ENCODE measurements at places on chromosomes 5 and 9.

DNA sequence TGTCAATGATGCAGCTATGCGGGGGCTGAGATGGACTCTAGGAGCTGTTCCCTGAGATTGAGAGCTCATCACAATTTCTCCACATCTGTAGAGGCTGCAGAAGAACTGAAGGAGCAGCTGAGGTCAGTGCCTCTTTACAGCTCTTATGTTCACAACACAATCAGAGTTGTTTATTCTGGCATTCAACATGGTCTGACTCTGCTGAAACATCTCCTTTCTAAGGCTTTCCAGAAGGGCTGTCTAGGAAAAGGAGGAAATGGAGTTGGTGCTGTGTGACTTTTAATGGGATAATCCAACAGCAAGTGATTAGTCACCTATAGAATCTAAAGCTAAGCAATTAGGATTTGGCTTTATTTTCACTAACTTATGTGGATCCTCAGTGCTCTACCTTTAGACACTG is 6.0 kb downstream of the POU5F2 start:
- DNase-seq, result no peak

GRCh38 chr5:96043446-96043845 is 81.8 kb upstream of the ELL2 start:
- DNase-seq, result no peak

DNA sequence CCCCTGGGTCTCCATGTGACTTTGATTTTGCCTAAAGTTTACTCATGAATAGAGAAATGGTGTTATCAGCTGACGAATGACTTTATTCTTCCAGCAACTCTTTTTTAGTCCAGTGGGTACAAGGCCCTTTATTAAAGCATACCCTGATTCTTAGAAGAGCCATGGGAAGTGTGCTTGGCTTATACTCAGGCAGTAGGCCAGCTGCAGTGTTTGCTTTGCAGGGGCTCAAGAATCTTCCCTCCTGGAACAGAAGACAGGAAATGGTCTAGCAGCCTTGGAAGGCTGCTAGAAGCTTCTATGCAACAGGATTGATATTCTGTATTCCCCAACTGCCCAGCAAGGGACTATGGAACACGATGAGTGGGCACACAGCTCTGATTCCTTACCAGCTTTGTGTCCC is 73.4 kb upstream of the PLPP6 start:
- DNase-seq, result no peak

DNA sequence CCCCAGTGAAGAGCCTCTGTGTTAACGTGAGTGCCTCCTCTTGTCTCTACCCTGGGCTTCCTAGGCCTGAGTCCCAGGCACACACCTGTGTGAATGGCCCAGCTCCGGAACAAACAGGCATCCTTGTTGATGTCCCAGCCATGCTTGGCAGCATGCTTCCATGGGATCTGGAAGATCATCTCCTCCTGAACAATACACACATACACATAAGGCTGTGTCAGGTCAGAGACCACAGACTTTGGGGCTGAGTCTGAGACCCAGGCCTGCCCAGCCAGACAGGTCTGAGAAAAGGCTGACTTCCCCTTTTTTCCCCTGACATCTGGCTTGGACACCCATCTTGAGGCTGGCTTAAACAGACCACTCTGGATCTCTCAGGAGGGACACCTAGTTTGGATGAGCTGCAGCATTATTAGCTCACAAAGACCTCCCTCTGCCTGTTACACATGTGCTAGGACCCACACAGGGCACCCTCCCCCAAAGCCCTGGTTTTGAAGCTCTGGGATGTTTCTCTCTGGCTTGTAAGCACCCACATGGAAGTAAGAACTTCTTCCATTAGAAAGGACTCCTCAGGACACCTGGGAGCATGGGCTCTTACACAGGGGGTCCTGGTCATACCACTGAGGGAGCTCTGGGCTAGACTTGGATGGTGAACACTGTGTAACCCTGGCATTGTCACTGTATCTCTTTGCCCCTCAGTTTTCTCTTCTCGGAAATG is 2.6 kb downstream of the IRF1 start:
- peak; percentile 71 for DNase-seq

GRCh38 chr5:175840050-175840841 is 31.1 kb upstream of the CPLX2 start:
- peak; percentile 26 for DNase-seq

- no peak for DNase-seq
These were observed 18.5 kb downstream of the TMC1 start for GRCh38 chr9:72539824-72540347.

GRCh38 chr5:1058988-1059883 is 50.6 kb downstream of the NKD2 start:
- no peak for DNase-seq

DNA sequence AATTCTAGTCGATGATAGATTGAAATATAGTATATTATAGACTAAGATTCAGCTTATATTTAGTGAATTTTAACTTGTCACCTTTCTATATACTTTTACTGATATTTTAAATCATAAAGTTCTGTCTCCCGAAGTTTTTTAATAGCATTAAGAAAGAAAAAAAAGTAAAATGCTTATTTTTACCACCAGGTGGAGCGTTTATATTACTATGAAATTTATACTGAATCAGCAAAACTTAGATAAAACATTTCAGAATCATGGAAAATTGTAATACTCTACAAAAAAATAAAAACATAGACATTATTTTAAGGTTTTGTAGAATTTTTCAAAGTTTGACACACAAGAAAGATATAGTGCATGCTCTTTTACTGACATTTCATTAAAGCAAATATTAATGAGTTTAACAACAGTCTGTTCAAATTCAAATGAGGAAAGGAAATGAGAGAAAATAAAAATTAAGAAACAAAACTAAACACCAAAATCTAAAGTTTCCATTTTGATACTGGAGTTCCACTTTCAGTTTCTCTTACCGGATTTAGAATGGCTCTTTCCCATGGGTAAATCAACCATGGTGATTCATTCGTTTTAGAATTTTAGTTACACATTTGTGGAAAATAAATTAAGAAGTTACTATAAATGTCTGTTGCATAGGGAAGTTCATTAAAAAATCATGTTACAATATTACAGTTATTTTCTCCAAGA is 1035.3 kb downstream of the CDH12 start:
- DNase-seq, result peak; percentile 17

DNA sequence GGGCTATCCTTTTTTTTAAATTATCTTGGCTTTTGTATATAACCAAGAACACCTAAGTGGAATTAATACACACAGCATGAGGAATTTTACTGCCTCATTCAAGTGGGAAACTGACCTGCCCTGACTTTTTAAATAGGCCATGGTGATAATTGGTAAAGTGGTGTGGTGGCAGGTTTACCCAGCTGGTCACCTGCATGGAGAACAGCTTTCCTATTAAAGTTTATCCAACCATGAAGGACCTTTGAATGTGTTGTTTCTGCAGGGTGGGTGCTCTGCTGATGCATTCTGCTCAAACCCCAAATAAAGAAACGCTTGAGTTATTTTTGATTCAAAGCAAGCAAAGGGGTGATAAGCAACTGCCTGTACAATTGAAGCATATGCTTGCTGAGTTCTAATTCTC is 261.0 kb upstream of the GRIN3A start:
- no peak for DNase-seq

DNA sequence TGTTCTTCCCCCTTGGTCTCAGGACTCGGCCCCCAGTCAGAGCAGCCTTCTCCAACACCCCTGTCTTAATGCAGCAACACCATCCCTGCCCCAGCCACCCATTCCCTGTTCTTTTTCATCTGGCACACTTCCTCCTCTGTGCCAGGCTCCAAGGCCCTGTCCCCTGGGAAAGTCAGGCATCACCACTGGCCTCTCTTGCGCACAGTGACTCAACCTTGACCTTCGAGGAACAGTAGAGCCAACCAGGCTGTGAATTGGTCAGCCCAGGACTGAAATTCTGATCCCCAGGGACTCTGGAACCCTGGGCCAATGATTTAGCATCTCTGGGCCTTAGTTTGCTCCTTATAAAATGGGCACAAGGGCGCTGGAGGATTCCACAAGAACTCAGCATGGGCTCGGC is 10.5 kb upstream of the RALGDS start:
- no peak for DNase-seq

DNA sequence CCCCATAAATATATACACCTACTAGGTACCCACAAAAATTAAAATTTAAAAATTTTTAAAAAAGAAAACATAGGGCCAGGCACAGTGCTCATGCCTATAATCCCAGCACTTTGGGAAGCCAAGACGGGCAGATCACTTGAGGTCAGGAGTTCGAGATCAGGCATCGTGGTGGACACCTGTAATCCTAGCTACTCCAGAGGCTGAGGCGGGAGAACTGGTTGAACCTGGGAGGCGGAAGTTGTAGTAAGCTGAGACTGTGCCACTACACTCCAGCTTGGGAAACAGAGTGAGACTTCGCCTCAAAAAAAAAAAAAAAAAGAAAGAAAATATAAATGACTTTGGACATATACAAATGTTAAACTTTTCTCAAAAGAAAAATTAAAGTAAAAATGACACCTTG is 33.3 kb upstream of the RNF38 start:
- no peak for DNase-seq

- DNase-seq, result no peak
These were observed 125.9 kb downstream of the APBA1 start for GRCh38 chr9:69546265-69546664.

- DNase-seq, result no peak
These were observed 62.1 kb upstream of the IL6ST start for GRCh38 chr5:56056875-56057274.

GRCh38 chr5:136133222-136133921 is 727 bp downstream of the SMAD5 start:
- DNase-seq, result peak; percentile 27
